Fibroblast of lung (primary cell): ENCODE measurements at places on chromosomes 3 and 15.

- no peak for DNase-seq
Observed at GRCh38 chr3:46193436-46193835, 14.7 kb downstream of the CCR1 start.

GRCh38 chr3:53545310-53545995 lies 51.0 kb downstream of the CACNA1D start:
- DNase-seq = no peak

DNA sequence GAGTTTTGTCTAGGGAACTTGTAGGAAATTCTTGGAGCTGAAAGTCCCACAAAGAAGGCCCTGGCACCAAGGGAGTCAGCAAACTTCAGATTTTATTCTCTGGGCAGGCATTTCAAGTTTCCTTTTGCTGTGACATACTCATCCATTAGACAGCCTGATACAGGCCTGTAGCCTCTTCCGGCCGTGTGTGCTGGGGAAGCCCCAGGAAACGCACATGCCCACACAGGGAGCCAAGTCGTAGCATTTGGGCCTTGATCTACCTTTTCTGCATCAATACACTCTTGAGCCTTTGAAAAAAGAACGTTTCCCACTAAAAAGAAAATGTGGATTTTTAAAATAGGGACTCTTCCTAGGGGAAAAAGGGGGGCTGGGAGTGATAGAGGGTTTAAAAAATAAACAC lies 15.0 kb downstream of the TIGIT start:
- DNase-seq = no peak

- peak; percentile 68 for DNase-seq
Observed at GRCh38 chr15:39834256-39834655, 51.6 kb upstream of the FSIP1 start.

DNA sequence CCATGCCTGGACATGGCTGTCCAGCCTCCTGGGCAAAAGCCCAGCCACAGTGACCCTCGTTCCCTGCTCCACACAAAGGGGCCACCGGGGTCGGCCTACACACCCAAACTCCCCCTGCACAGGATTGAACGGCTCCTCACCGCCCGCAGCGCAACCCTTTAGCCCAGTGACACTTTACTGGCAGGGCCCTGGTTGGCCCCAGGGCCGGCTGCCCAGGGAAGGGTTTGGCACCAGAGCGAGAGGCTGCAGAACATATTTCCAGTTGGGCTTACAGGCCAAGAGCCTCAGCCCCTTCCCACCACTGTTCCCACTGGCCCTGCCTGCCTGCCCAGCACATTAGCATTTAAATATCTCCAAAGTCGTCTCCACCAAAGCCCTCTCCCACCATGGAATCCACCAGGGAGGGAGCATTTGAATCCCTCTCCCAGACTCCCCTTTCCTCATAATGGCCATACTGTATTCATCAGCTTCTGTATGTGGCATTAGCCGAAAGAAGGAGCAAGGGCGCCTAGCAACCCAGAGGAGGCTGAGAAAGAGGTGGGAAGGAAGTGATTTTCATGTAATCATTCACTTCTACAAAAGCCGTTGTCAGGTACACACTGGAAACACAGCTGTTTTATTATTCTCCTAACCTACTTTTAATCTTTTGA lies 85.4 kb downstream of the SLC6A11 start:
- no peak for DNase-seq

DNA sequence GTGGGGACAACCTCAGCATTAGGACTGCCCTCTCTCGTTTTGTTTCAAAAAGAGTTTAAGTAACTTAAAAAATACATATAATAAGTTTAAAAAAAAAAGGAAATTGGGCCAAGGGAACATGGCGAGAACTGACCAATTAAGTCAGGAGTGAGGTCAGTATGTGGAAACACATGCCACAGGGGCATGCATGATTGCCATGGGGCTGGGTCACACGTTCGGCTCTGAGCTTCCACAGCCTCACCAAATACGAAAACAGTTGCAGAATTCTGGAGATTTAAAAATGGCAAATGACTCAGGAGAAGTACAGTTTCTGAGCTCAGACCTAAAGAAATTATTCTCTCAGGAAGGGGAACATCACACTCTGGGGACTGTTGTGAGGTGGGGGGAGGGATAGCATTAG lies 24.1 kb downstream of the PDE8A start:
- DNase-seq = no peak

- no peak for DNase-seq
Observed at GRCh38 chr15:85137489-85138168, 156.0 kb downstream of the PDE8A start.

GRCh38 chr3:194275291-194275690 lies 75.8 kb downstream of the CPN2 start:
- DNase-seq = peak; percentile 6

DNA sequence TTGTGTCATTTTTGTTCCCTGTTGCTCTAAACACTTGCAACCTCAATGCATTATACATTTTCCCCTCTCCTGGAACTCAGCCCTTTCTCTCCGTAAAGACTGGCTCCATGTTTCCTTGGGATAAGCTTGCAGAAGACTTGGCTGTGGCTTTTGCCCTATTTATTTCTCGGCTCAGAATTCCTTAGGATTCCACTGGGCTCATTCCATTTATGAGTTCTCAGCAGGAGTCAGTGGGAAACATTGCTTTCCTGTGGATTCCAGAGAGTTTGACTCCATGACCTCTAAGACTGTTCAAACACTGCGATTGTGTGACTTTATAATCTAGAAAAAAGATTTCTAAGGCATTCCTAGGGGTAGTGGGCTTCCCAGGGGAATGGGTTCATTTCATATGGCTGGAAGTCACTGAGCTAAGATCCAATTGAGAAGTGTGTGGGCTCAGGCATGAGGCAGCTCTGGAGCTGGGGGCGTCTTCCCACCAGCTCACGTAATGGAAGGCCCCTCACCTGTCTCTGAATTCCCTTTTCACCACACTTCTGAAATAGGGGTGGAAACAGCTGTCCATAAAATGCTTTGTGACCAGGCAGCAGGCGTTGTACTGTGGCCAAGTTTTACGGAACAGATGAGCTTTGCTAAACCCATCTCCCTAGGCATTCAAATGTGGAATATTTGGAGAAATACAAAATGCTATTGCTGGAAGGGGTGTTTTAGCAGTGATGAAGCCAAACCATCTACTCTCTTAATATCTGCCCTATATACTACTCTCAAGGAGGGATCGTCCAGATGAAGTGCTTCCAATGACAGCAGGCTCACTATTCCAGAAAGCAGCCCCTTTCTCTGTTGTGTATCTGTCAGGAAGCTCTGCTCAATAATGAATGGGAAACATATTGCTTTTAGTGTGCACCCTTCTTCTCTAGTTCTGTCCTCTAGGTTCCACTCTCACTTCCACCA lies 91.8 kb upstream of the BCL6 start:
- peak; percentile 59 for DNase-seq

DNA sequence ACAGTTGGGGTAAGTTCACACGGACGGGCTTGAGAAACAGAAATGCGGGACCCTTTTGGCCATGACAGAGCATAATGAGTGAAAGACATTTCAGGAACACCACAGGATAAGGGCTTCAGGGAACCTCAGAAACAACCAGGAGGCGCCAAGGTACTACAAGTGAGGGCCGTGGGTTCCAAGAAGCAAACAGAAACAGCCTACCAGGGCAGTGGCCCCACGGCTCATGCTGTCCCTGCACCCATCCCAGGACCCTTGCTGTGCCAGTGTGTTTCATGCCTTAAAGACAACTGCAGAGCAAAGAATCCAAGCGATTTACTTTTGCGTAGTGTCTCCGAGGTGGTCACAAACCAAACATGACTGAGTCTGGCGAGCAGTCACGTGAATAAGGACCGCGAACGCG lies 54.0 kb downstream of the RUBCN start:
- no peak for DNase-seq
